Left ventricle myocardium superior (tissue), 1 donor: ENCODE measurements at places on chromosomes 12 and 14. TPM values are rescaled to one million over a fixed set of nuclear protein-coding genes. Genes with fewer than 3 reads are reported as not detected.

Gene PPM1H
- total RNA-seq = 8.5 TPM

GRCh38 chr12:65302891-65303290 lies 24.4 kb downstream of the MSRB3 start:
- no peak for DNase-seq

- no peak for DNase-seq
These were observed 55.1 kb downstream of the PAWR start for GRCh38 chr12:79635676-79636075.

Gene SUOX
- 27.9 TPM for total RNA-seq

DNA sequence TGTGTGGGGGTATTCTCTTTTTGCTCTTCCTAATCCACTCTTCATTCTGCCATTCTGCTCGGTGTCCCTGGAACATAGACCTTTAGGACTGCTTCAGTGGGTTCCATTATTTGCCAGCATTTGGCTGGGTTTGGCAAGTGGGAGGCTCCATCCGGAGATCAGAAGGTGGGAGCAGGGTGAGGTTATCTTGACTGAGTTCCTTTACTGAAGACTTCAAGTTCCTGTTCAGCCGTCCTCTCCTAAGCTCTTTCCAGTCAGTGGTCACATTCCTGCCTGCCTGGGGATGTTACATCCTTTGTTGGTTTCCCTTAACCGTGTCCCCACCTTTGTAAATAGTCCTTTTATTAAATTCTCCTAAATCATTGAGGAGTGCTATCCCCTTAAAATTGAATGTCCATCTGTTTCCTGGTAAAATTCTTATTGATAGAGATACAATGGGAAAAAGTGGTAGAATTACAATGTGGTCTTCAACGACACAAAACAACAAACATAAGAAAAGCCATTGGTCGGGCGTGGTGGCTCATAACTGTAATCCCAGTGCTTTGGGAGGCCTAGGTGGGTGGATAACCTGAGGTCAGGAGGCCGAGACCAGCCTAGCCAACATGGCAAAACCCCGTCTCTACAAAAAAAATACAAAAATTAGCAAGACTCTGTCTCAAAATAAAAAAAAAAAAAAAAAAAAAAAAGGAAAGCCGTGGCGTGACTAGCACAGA lies 5.0 kb upstream of the MIA2 start:
- no peak for DNase-seq

DNA sequence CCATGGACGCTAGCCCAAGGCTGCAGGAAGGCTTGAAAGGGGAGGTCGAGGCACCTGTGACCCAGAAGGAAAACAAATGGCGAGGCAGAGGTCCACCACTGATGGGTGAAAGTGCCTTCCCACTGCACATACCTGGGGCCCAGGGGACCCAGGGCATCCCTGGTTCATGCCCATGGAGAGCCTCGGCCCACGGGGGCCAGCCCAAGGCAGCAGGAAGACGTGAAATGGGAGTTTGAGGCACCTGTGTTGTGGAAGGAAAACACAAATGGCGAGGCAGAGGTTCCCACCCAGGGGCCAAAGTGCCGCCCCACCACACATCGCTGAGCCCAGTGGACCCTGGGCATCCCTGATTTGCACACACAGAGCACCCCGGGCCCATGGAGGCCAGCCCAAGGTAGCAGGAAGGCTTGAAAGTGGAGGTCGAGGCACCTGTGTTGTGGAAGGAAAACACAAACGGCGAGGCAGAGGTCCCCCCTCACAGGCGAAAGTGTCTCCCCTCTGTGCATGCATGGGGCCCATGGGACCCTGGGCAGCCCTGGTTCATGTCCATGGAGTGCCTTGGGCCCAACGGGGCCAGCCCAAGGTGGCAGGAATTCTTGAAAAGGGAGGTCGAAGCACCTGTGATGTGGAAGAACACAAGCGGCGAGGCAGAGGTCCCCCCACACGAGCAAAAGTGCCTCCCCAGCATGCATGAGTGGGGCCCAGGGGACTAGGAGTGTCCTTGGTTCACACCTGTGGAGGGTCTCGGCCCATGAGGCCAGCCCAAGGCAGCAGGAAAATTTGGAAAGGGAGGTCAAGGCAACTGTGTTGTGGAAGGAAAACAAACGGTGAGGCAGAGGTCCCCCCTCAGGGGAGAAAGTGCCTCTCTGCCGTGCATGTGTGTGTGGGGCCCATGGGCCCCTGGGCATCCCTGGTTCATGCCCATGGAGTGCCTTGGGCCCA lies 383.3 kb downstream of the ALG10 start:
- peak; percentile 9 for DNase-seq

Gene FOXN3
- total RNA-seq = 134 TPM

GRCh38 chr12:100857418-100857817 lies 62.8 kb downstream of the ANO4 start:
- no peak for DNase-seq

Gene IGFBP6
- total RNA-seq = 45.5 TPM

Gene DPF3
- 28.7 TPM for total RNA-seq
